ENCODE measurements at places on chromosomes 11 and 22. TPM values are rescaled to one million over a fixed set of nuclear protein-coding genes. Genes with fewer than 3 reads are reported as not detected.

- no peak for DNase-seq
Measured at GRCh38 chr11:117143390-117143789, 697 bp upstream of the PAFAH1B2 start.

DNA sequence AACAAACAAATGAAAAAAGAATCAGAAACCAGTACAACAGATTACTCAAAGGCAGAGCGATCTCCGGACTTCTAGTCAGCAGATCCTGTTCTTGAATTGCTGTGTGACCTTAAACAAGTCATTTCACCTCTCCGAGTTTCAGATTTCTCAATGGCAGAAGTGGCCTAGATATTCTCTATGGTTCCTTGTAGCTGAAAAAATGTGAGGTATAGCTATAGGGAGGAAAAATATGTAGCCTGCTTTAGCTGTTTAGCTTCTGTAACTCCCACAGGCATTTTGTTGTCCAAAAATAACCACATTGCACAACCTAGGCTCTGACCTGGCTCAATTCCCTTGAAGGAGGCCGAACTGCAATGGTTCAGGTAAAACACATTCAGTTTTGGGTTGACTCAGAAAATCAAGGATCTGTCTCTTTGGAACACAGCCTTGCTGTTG lies 100.7 kb downstream of the DBX1 start:
- no peak for DNase-seq

DNA sequence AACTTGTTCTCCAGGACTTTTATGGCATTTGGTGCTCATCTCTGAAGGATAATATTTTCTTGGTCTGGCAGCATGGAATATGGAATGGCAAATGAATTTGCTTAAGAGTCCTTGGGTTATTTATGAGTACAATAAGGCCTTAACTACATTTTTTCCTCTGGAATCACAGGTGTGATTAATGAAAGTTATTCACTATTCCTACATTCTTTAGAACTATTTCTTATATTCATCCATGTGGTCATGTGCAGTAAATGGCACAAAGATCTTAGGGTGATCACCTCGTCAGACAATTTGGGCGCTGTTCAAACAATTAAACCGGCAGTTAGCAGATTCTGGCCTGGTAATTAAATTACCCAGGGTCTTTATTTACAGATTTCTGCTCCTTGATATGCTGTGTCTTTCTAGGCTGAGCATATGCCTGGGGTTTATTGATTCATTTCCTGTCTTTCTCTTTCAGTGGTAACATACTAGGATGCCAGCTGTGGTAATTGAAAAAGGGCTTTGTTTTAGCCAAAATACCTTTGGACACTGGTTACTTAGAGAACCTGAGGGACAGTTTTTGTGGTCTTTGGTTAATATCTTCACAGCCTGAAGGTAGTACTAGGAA lies 31.6 kb downstream of the SIK2 start:
- DNase-seq = no peak

Gene TRIM48
- not detected for total RNA-seq

Gene TYR
- total RNA-seq = not detected

DNA sequence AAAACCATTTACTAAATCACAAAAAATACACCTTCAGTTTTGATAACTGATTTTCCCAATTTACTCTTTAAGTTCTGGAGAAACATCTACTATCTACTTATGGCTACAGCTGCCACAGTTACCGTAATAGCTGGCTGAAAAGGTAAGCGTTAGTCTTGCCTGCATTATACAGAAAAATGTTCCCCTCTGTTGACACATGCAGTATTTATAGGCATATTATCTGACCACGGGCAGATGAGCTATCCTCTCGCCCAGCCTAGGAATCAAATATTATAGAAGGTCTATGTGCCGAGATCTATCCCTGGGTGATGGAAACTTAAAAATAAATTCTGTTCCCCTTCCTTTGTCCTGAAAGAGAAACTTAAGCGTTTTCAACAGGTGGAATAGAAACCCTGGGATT lies 283.8 kb downstream of the CADM1 start:
- no peak for DNase-seq

Gene TSGA10IP
- total RNA-seq = not detected

DNA sequence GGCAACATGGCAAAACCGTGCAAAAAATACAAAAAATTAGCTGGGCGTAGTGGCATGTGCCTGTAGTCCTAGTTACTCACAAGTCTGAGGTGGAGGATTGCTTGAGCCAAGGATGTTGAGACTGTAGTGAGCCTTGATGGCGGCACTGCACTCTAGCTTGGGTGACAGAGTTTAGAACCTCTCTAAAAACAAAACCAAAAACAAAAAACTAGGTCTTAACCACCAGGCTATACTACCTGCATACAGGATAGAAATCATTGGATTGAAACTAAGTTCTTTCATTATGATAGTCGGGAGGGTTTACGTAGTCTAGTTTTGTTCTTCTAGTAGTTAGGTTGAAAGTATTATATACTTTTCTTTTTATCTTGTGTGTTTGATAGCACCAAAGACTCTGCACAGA lies 5.8 kb downstream of the RNF214 start:
- DNase-seq = no peak

DNA sequence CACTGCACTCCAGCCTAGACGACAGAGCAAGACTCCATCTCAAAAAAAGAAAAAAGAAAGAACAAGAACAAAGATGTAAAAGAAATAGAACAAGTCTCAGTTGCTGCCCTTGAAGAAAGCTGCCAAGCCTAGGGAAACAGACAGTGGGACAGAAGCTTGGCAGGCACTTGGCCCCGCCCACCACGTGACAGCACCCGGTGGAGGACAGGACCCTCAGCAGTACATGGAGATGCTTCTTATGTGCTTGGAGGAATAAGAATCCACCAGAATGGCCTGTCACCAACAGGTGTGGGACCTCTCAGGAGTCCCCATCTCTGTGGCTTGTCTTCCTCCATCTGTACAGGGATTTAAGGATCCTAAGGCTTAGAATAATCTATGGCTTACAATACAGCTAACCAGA lies 7.6 kb upstream of the TMPRSS6 start:
- DNase-seq = no peak

- no peak for DNase-seq
Measured at GRCh38 chr11:35363854-35364780, 55.2 kb downstream of the SLC1A2 start.

DNA sequence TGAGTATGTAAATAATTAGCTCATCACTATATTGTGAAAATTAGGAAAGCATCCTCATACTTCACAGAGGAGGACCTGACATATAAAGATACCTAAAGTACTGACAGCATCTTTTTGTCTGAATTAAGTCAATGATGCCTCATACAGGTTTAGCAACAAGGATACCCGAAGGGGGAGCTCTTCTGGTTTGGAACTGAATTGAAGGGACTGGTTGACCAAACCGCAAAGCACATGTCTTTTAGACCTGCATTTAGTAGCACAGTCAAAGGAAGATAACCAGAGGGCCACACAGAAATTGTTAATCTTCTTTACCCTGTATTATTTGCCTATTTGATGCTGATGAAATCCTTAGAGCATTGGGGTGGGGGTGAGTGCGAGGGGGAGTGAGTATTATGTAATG lies 12.9 kb upstream of the WT1 start:
- DNase-seq = no peak

- DNase-seq = peak; percentile 30
Measured at GRCh38 chr22:22431271-22432220, 77.0 kb downstream of the ZNF280B start.

GRCh38 chr22:20299746-20300136 lies 20.1 kb downstream of the DGCR6L start:
- no peak for DNase-seq

DNA sequence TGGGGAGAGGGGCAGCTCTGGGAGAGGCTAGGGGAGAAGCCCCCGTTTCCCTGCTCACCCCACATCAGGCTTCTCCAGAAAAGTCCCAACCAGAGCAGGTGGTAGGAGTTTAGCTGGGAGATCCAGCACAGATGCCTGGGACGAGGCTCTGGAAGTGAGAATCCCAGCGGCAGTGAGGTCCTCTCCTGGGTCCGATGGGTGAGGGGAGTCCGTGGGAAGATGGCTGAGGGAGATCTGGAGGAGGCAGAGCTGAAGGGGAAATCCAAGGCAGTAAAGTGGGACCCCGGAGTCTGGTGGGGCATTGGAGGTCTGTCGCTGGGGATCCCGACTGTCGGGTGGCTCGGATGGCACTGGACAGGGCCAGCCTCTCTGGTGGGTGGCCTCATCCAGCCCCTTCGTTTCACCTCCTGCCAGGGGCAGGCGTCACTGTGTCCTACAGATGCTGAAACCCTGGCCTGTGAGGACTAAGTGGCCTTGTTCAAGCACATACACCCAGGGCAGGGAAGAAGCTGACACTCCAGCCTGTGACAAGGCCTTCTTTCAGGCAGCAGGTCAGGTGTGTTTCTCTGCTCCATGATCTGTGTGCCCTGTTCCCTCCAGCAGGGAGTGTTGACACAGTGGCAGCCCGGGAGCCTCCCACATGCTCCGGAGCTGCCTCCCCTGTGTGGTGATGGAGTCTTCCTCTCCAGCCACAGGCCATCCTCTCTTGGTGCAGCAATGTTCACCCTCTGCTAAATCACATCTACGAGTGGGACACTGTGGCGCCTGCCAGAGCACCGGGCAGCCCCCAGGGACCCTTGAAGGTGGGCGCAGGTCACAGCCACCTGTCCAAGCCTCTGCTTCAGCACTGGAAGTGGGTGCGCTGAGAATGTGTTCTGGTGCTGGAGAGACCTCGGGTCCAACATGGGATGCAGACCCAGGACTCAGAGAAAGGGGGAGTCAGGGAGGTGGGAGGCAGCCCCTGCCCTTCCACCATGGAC lies 850.8 kb downstream of the BRD1 start:
- DNase-seq = no peak

Gene MFRP
- total RNA-seq = not detected

GRCh38 chr11:100214791-100215190 lies 472.3 kb upstream of the ARHGAP42 start:
- no peak for DNase-seq

Measured in naive thymus-derived CD4-positive, alpha-beta T cell (primary cell).